ENCODE measurements at places on chromosomes 12 and 14. TPM values are rescaled to one million over a fixed set of nuclear protein-coding genes. Genes with fewer than 3 reads are reported as not detected.

- peak overlapping the region; percentile 5 for H3K4me3 ChIP-seq
- DNase-seq: no peak
- H3K27me3 ChIP-seq: peaks cover 4% of the 10 kb centered on the region
- no peaks in the 10 kb centered on the region for H3K36me3 ChIP-seq
- no peak overlapping the region for H3K27ac ChIP-seq
- H3K4me1 ChIP-seq: no peaks in the 10 kb centered on the region
Observed at GRCh38 chr14:22071006-22071405, 397.4 kb upstream of the OR4E1 start.

GRCh38 chr14:52974406-52974805 lies 23.6 kb upstream of the FERMT2 start:
- H3K36me3 ChIP-seq: no peaks in the 10 kb centered on the region
- DNase-seq: no peak
- H3K4me3 ChIP-seq: no peak overlapping the region
- no peaks in the 10 kb centered on the region for H3K27me3 ChIP-seq
- no peak overlapping the region for H3K27ac ChIP-seq

GRCh38 chr14:53215101-53215500 lies 62.0 kb upstream of the DDHD1 start:
- peaks cover 6% of the 10 kb centered on the region for H3K4me1 ChIP-seq
- no peak for DNase-seq
- H3K27ac ChIP-seq: no peak overlapping the region
- H3K4me3 ChIP-seq: no peak overlapping the region
- H3K36me3 ChIP-seq: no peaks in the 10 kb centered on the region

CACNB3 gene
- polyA plus RNA-seq: 38.7 TPM

DNA sequence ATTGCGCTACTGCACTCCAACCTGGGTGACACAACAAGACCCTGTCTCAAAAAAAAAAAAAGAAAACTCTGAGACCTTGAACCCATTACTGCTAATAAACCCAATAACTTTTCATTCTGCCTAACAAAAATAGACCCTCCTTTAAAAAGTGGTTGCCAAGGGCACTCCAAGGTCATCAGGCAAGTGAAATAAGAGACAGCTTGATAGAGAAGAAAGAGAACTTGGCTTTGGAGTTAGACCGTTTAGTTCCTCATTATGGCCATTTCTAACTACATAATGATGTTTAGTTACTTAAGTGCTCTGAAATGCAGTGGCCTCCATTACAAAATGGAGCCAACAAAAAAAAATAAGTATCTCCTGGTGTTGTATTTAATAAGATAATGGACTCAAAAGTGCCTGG lies 55.9 kb downstream of the PHLDA1 start:
- H3K4me3 ChIP-seq: no peak overlapping the region
- peak overlapping the region; percentile 70 for H3K27ac ChIP-seq
- DNase-seq: no peak
- H3K36me3 ChIP-seq: no peaks in the 10 kb centered on the region

GRCh38 chr12:48946205-48946604 lies 11.1 kb downstream of the ARF3 start:
- no peak for DNase-seq
- no peak overlapping the region for H3K4me3 ChIP-seq
- no peak overlapping the region for H3K27ac ChIP-seq
- H3K4me1 ChIP-seq: no peaks in the 10 kb centered on the region
- peaks cover 37% of the 10 kb centered on the region for H3K36me3 ChIP-seq

GSC gene
- polyA plus RNA-seq: not detected

- no peaks in the 10 kb centered on the region for H3K27me3 ChIP-seq
- DNase-seq: no peak
- H3K36me3 ChIP-seq: no peaks in the 10 kb centered on the region
- H3K27ac ChIP-seq: peak overlapping the region; percentile 62
- H3K4me1 ChIP-seq: peaks cover 61% of the 10 kb centered on the region
- no peak overlapping the region for H3K4me3 ChIP-seq
Observed at GRCh38 chr12:118053071-118053985, 7.7 kb downstream of the WSB2 start.

GALNT9 gene
- polyA plus RNA-seq: 2.8 TPM

CISTR gene
- polyA plus RNA-seq: not detected

DNA sequence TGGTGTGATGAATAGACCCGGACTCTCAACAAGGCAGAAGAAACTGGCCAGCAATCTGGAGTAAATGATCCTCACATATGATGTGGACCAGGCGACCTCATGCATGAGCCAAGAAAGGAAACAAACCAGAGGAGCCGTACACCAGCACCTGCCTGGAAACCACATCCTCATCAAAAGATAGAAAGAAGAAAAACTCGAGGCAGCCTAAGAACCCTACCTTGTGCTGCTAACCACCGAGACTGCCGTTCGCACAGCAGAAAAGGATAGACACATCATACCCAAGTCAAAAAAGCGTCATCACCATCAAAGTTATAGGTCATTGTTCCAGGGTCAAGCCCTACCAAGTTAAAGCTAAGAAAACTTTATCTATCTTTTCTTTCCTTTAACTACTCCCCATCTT lies 66.7 kb downstream of the RESF1 start:
- no peak for DNase-seq
- no peaks in the 10 kb centered on the region for H3K27me3 ChIP-seq
- no peak overlapping the region for H3K4me3 ChIP-seq
- no peaks in the 10 kb centered on the region for H3K36me3 ChIP-seq

DNA sequence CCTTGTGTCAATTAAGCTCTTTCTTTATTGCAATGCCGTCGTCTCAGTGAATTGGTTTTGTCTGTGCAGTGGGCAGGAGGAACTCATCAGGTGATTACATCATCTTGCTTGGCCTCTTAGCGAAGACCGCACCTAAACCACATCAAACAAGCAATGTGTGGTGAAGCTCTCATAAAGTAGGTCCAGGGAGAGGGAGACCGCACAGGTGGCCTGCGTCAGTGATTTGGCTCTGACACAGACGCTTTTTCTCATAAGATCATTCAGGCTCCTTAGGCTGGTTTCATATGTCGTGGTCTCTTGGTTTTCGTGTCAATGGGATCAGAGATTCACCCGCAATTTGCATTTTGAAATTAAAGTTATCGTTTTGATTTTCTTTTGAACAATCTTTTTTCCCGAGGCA lies 6.7 kb upstream of the TESC start:
- no peaks in the 10 kb centered on the region for H3K36me3 ChIP-seq
- H3K4me3 ChIP-seq: no peak overlapping the region
- no peaks in the 10 kb centered on the region for H3K4me1 ChIP-seq
- peak; percentile 45 for DNase-seq
- H3K27me3 ChIP-seq: no peaks in the 10 kb centered on the region

IFNG-AS1 gene
- 0.18 TPM for polyA plus RNA-seq

DNA sequence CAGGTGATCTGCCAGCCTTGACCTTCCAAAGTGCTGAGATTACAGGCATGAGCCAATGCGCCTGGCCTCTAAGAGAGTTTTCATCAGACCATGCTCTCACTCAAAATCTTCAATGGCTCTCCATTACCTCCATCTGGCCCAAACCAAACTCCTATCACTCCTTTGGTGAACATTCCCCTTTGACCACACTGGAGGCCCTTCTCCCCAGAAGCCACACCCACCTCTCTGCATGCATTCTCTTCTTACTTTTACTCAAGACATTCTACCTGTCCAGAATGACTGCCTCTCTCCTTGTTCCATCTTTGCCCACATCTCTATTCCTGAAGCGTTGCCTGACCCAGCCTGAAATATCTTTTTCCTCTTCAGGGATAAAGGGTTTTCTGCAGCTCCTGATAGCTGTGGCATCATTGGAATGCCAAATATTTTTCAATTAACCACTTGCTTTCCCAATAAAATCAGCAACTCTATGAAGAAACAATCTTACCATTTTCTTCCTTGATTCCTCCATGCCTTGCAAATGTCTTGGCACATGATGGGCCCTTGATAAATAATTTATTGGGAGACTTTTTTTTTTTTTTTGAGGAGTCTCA lies 15.5 kb downstream of the PLEK2 start:
- no peak for DNase-seq
- H3K27me3 ChIP-seq: no peaks in the 10 kb centered on the region

EIF2B1 gene
- polyA plus RNA-seq: 73.4 TPM

GRCh38 chr12:3743803-3744202 lies 9.1 kb downstream of the CRACR2A start:
- H3K4me1 ChIP-seq: no peaks in the 10 kb centered on the region
- H3K27ac ChIP-seq: no peak overlapping the region
- H3K27me3 ChIP-seq: no peaks in the 10 kb centered on the region
- H3K36me3 ChIP-seq: no peaks in the 10 kb centered on the region

GRCh38 chr14:42683707-42684106 lies 1077.0 kb downstream of the LRFN5 start:
- H3K27me3 ChIP-seq: no peaks in the 10 kb centered on the region
- no peak overlapping the region for H3K27ac ChIP-seq
- no peaks in the 10 kb centered on the region for H3K36me3 ChIP-seq

GRCh38 chr12:62876938-62877548 lies 57.9 kb downstream of the PPM1H start:
- no peaks in the 10 kb centered on the region for H3K27me3 ChIP-seq
- H3K4me1 ChIP-seq: no peaks in the 10 kb centered on the region
- H3K4me3 ChIP-seq: no peak overlapping the region
- H3K27ac ChIP-seq: no peak overlapping the region

PPFIA2 gene
- 1.1 TPM for polyA plus RNA-seq

GRCh38 chr14:77812028-77812427 lies 12.1 kb downstream of the ADCK1 start:
- H3K27me3 ChIP-seq: no peaks in the 10 kb centered on the region
- H3K36me3 ChIP-seq: no peaks in the 10 kb centered on the region
- H3K4me3 ChIP-seq: no peak overlapping the region
- H3K4me1 ChIP-seq: no peaks in the 10 kb centered on the region

MYO1H gene
- polyA plus RNA-seq: 0.32 TPM

CRY1 gene
- 27.3 TPM for polyA plus RNA-seq

- no peak for DNase-seq
- no peaks in the 10 kb centered on the region for H3K4me1 ChIP-seq
- H3K27me3 ChIP-seq: no peaks in the 10 kb centered on the region
- no peak overlapping the region for H3K27ac ChIP-seq
- H3K4me3 ChIP-seq: no peak overlapping the region
- H3K36me3 ChIP-seq: no peaks in the 10 kb centered on the region
Observed at GRCh38 chr14:97390096-97390724, 593.0 kb downstream of the VRK1 start.

GRCh38 chr12:38711054-38711453 lies 194.3 kb downstream of the CPNE8 start:
- H3K27ac ChIP-seq: no peak overlapping the region
- H3K4me3 ChIP-seq: no peak overlapping the region
- DNase-seq: no peak
- no peaks in the 10 kb centered on the region for H3K27me3 ChIP-seq
- no peaks in the 10 kb centered on the region for H3K36me3 ChIP-seq

IQSEC3 gene
- 5.9 TPM for polyA plus RNA-seq

RDH16 gene
- 0.71 TPM for polyA plus RNA-seq

DNA sequence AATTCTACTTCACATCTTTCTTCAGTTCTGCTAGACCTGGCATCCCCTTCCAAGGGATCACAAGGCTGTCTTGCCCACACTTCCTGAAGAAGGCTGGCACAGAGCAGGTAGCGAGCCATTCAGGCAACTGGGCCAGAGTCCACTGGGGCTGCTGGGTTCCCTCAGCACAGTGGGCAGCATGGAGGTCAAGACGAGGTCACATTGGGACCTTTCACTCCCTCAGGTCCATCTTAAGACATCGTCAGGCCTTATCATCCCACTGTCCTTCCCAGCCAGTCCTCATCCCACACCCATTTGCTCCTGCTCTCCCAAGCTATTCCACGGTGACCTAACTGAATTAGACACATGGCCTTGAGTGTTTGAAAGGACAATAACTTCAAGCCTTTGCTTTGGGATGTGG lies 143.1 kb upstream of the HIF1A start:
- peak overlapping the region; percentile 79 for H3K27ac ChIP-seq
- no peak overlapping the region for H3K4me3 ChIP-seq
- DNase-seq: no peak
- no peaks in the 10 kb centered on the region for H3K36me3 ChIP-seq
- H3K4me1 ChIP-seq: peaks cover 77% of the 10 kb centered on the region
- no peaks in the 10 kb centered on the region for H3K27me3 ChIP-seq

DNA sequence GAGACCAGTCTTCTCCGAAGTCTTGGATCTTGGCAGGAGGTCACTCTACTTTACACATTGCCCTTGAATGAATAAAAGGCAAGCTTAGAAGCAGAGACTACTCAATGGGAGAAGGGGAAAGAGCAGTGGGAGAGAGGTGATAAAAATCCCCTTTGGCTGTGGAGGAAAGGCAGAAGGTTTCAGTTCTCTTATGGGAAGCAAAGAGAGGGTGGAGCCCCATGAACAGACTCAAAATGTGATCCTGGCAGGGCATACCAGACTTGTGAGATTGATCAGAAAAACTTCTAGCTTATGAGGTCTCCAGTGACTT lies 49.6 kb upstream of the HECTD1 start:
- no peak for DNase-seq
- peaks cover 6% of the 10 kb centered on the region for H3K4me1 ChIP-seq
- no peaks in the 10 kb centered on the region for H3K27me3 ChIP-seq

PLEK2 gene
- 6.4 TPM for polyA plus RNA-seq

DNA sequence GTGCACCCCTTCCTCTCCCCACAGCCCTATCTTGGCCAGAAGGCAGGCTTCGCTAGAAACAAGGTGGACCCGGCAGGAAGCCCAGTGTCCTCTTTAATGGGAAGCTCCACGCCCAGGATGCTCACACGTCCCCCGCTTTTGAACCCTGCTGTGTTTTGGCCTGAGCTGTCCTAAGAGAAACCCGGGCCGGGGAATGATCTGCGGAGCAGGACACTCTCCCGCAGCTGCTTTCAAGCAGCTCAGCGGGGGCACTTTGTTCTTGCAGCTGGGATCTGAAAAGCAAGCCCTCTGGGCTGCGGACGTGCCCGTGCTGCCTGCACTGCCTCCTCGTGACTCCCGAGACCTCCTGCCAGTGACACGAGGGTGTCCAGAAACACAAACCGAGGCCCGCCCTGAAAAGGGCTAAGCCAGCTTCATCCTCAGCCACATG lies 30.0 kb downstream of the SCARB1 start:
- no peaks in the 10 kb centered on the region for H3K36me3 ChIP-seq
- H3K4me3 ChIP-seq: no peak overlapping the region
- no peaks in the 10 kb centered on the region for H3K27me3 ChIP-seq
- peak overlapping the region; percentile 21 for H3K27ac ChIP-seq
- DNase-seq: no peak
- H3K4me1 ChIP-seq: peaks cover 3% of the 10 kb centered on the region

KIF5A gene
- polyA plus RNA-seq: 5.4 TPM

- peak overlapping the region; percentile 66 for H3K4me3 ChIP-seq
- H3K27ac ChIP-seq: no peak overlapping the region
- no peaks in the 10 kb centered on the region for H3K4me1 ChIP-seq
- no peaks in the 10 kb centered on the region for H3K36me3 ChIP-seq
Observed at GRCh38 chr14:60723116-60723906, 840 bp downstream of the SIX4 start.

GRCh38 chr14:94088516-94088915 lies 7.4 kb downstream of the IFI27L1 start:
- H3K27me3 ChIP-seq: no peaks in the 10 kb centered on the region
- no peaks in the 10 kb centered on the region for H3K36me3 ChIP-seq
- no peak overlapping the region for H3K27ac ChIP-seq
- no peak for DNase-seq

GRCh38 chr14:76993752-76994151 lies 34.8 kb downstream of the IRF2BPL start:
- no peak overlapping the region for H3K27ac ChIP-seq
- H3K27me3 ChIP-seq: no peaks in the 10 kb centered on the region
- no peak overlapping the region for H3K4me3 ChIP-seq
- H3K36me3 ChIP-seq: no peaks in the 10 kb centered on the region
- no peak for DNase-seq
- H3K4me1 ChIP-seq: peaks cover 9% of the 10 kb centered on the region
